ENCODE measurements at places on chromosomes 7 and 10. TPM values are rescaled to one million over a fixed set of nuclear protein-coding genes. Genes with fewer than 3 reads are reported as not detected.

The ACSM6 gene
- total RNA-seq = not detected

- no peak for DNase-seq
Measured at GRCh38 chr10:44154956-44155355, 229.9 kb downstream of the CXCL12 start.

- no peak for DNase-seq
Measured at GRCh38 chr7:70243443-70243842, 645.2 kb downstream of the AUTS2 start.

DNA sequence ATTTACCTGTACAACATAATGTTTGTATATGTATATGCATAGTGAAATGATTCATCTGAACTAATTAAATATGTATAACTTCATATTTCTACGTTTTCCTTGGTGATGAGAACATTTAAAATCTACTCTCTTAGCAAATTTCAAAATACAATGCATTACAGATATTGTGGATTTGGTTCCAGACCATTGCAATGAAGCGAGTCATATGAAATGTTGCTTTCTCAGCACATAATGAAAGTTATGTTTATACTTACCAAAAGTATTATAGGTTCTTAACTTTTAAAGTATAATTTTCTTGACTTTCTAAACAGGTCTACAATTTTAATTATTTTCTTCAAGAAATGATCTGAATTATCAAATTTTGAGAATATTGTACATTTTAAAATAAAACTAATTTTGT lies 189.2 kb downstream of the CSTF2T start:
- DNase-seq = peak; percentile 53

DNA sequence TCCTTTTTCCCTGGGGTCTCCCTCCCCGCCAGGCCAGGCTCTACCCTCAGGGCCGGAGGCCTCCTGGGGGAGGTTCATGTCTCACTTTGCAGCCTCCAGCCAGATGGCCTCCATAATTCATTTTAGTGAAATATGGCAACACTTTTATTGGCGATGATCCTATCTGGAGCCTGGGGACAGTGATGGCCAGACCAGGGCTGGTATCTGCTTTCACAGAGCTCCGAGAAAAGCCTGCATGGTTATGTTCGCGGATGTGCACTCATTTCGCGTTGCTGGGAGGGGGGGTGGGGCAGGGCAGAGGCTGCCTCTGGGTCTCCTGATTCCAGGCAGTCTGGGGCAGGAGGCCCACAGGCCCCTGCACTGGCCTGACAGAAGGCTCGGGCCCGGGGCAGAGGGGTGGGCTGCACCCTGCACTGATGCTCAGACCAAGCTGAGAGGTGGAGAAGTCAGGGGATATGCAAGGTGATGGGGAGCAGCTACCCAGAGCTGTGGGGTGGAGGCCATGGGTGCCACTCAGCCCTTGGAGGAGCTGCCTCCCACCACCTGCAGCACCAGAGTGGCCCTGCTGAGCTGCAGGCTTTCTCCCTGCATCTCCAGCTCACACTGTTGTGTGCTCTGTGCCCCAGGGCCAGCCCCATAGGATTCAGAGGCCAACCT lies 85.3 kb upstream of the RET start:
- no peak for DNase-seq

DNA sequence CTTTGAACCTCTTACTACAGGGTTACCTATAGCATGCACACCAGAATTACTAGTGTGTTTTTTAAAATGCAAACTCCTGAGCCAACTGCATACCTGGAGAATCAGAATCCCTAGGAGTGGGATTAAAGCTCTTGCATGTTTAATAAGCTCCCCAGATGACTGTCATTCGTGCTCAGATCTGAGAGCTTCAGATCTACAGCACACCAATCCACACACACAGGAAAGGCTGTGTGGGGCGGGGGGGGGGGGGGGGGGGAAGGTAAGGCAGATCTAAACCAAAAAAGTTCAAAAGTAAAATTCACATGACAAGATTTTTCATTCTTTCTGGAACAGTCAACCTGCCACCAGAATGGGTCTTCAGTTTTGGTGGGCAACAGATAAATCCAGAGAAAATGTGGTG lies 5.5 kb downstream of the FAM3C start:
- no peak for DNase-seq
